Ovary (tissue), 10 donors: ENCODE measurements at places on chromosomes 6 and 20. TPM values are rescaled to one million over a fixed set of nuclear protein-coding genes. Genes with fewer than 3 reads are reported as not detected.
A peak's percentile ranks its signal among the peaks of the same experiment; 100 is the strongest.

DNA sequence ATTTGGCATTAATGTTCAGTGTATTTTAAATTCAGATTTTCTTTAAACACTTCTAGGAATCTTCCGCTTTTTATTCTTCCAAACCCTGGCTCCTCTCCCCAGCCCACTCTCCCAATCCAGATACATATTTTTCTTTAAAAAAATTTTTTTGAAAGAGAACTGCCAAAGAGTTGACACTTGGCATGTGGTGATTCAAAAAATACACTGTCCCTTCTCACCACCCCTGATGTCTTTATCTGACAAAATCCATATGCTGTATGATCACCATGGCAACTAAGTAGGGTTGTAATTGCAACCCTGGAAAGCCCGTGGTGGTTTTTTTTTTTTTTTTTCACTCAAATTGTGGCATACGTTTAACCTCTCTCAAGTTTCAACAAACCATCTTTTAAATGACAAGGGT, 355.8 kb upstream of the SASH1 start:
- no peak for DNase-seq

DNA sequence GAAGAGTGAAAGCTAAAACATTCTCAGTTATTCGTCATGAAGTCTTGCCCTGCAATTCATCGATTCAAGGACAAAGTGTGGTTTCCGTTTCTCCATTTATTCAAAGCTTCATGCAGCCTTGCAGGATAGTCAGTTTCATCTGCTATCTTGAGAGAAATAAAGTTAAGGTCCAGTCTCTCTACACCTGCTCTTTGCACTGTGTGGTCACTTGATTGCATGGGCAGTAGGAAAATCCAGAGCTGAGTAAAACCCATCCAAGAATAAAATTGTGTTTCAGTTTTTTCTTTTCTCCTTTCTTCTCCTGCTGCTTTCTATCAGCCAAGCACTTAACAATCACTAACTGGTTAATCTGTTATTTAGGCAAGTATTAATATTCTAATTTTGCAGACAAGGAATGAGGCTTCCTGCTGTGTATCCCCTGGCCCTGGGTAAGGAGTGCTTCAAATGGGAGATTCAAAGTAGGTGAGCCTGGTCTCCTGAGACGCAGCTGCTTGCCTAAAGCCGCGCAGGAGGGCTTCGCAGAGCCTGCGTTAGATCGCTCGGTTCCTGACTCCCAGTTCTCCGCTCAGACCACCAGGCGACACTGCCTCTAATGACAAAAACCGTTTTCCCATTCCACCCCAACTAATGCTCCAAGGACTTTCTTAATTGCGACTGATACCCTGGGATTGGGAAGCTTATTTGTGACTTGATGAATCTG, 808.3 kb downstream of the TFAP2A start:
- DNase-seq: no peak

GRCh38 chr20:16394784-16395183, 178.5 kb downstream of the KIF16B start:
- no peak for DNase-seq

- peak; percentile 93 for DNase-seq
These were observed 63.2 kb downstream of the SLC24A3 start for GRCh38 chr20:19275630-19276071.

GRCh38 chr6:113564371-113565171, 292.6 kb upstream of the MARCKS start:
- peak; percentile 52 for DNase-seq

DNA sequence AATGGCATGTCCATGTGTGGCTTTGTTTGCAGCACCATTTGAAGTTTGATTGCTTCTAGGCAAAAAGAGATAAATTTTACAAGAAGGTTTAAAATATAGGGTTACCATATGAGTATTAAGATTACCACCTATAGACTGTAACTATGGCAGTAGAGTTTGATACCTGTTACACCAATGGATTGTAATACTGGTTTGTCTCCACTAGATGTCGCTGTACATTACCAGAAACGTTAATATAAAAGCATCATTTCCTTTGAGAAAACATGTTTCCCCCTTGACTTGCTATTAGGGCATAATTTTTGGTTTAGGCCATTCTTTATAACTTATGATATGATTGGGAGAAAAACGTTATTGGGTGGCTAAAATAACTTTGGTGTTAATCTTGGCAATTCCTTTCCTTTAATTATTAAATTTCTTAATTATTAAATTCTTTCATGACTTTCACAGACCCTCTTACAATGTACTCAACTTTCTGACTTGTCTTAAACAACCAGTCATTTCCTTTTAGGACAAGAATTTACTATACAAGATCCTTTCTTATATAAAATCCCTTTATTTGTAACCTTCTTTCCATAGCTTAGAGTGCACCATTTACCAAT, 42.8 kb downstream of the HLA-DPB1 start:
- no peak for DNase-seq

- DNase-seq: no peak
These were observed 70.9 kb downstream of the VIP start for GRCh38 chr6:152821525-152821924.

DNA sequence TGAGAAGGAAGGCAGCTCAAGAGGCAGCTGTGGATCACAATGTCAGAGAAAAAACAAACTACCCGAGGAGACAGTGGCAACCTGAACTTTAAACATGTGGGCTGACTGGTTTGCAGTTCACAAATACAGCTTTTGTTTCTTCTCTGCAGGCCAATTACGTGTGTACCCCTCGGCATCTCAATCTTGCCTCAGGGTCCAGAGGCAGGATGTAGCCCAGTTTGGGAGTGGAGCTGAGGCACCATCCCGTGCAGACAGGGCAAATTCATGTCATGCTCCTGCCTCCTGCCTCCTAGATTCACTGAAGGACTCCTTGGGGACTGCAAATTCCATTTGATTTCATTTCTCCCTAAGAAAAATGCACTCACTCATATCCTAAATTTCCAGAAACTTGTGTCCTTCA, 94.2 kb upstream of the KCNK16 start:
- no peak for DNase-seq

DNA sequence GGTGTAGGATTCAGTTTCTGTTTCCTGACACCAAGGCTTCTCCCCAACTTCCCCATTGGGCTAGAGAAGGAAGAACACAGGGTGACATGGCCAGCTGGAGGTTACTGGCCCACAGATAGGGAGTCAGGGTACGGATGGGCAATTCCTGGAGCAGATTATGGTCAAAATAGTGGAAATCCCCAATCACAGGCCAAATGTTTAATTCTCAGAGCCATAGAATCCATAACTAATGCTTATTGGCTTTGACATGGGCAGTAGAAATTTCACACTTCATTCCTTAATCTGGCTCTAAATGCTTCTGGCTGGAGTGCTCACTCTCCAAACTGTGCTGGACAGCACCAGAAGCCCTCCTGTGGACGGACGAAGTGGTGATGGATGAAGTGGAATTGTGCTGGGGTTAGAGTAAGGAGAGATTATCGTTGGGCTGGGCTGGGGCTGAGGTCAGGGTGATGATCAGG, 887 bp downstream of the SIGLEC1 start:
- no peak for DNase-seq

GRCh38 chr6:113120224-113120581, 736.9 kb upstream of the MARCKS start:
- no peak for DNase-seq

GRCh38 chr20:63234693-63235398, 859 bp upstream of the BIRC7 start:
- DNase-seq: no peak

CD40 gene
- total RNA-seq: 28.0 TPM

PEX7 gene
- 9.5 TPM for total RNA-seq

NOX3 gene
- total RNA-seq: not detected

NKX2-4 gene
- not detected for total RNA-seq

MUC21 gene
- not detected for total RNA-seq

SLC22A16 gene
- 0.24 TPM for total RNA-seq

IMPG1 gene
- not detected for total RNA-seq

GRM1 gene
- 0.08 TPM for total RNA-seq

LST1 gene
- 8.6 TPM for total RNA-seq
